Stimulated activated CD8-positive, alpha-beta memory T cell treated with anti-CD3 and anti-CD28 coated beads, Interleukin-4, amount 100 ng/mL, for 24 hours (primary cell): ENCODE measurements at places on chromosomes 5 and 9.

DNA sequence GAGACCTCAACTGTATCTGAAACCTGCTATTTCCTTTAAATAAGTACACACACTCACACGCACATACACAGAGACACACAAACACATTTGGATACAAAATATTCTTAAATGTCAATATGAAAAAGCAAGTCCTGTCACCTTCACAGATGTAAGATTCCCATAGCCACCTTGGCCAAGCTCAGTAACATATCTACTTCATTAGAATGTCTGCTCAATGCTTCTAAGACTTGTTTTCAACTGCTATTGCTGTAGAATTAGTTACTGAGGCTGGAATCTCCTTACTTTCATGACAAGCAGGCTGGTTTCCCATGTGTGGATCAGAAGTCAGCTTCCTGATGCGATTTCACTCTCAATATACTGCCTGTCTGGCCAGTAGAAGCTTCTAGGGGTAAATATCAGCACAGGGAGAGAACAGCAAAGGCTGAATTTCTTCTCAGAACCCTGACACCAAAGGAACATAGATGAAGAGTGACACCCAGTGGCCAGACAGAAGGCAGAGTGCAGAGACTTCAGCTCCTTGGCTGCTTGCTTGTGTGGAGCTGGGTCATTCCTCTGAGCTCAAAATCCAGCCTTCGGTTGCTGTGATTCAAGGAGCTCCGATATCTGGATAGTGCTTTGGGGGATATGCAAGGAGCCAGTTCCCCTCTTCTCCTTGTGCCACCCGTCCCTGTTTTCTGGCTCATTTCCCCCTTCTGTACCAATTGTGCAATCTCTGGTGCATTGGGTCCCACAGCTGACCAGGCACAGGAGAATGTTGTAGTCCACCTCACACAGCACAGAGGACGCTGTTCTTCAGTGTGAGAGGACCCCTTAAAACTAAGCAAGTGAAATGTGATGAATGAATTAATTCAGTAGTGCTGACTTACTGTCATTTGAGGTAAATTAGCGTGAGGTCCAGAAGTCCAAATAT is 26.6 kb upstream of the ABLIM3 start:
- DNase-seq, result peak; percentile 4

DNA sequence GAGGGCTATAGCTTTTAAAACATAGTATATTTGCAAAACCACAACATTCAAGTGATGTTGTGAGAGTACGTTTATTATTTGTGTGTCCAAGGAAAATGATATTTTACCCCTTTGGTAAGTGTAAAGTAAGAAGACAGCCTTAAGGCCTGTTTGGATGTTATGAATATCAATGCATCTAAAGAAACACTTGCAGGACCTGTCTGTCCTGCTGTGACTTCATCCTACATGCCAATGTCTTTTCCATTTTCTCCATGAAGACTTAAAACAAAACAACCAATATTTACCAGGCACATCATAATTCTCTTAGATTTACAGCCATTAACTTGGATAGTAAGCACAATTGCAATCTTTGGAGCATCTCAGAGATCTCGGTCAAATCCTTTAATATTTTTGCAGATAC is 29.0 kb downstream of the PRLR start:
- DNase-seq, result no peak

- DNase-seq, result no peak
Measured at GRCh38 chr9:21684231-21684630, 118.2 kb upstream of the MTAP start.

GRCh38 chr9:137315581-137316011 is 13.5 kb upstream of the NRARP start:
- DNase-seq, result no peak

GRCh38 chr5:79901631-79902030 is 89.4 kb downstream of the MTX3 start:
- DNase-seq, result no peak

DNA sequence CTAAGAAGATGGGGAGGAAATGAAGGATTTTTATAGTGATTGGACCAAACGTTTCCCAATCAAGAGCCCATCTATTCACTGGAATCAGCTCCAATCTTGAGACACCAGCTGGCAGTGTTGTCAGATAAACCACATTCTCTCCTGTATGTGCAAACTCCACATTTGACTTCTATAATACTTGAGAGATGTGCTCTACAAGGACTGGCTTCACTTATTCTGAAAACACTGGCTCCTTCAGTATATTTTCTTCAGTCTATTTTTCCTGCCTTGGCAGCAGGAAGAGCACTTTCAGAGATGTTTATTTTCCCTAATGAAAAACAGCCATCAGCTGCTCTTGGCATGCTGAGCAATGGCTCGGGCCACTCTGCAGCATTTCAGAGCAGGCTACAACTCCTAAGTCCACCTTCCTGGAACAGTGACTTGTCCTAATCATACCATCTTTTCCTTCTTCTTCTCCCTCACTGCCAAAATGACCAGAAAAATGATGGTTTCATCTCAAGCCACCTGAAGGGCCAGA is 96.9 kb upstream of the FSTL4 start:
- DNase-seq, result no peak

DNA sequence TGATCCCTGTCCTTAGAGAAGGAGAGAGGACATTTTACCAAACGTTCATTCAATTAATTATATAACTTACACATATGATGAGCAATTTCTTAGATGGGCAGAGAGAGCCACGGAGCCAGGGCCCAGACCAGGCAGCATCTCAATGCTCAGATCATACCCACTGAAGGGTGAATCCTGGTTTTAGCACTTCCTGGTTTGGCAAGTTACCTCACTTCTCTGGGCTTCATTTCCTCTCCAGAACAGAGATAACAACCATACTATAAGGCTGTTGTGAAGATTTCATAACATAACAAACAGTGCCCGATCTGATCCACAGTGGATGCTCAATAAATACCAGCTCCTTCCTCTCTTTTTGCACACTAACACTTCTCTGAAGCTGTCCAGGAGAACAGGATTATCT is 271.1 kb downstream of the DENND1A start:
- DNase-seq, result no peak

GRCh38 chr5:62588668-62589067 is 10.0 kb downstream of the LRRC70 start:
- DNase-seq, result no peak

- DNase-seq, result no peak
Measured at GRCh38 chr5:79225026-79225425, 10.9 kb upstream of the JMY start.

DNA sequence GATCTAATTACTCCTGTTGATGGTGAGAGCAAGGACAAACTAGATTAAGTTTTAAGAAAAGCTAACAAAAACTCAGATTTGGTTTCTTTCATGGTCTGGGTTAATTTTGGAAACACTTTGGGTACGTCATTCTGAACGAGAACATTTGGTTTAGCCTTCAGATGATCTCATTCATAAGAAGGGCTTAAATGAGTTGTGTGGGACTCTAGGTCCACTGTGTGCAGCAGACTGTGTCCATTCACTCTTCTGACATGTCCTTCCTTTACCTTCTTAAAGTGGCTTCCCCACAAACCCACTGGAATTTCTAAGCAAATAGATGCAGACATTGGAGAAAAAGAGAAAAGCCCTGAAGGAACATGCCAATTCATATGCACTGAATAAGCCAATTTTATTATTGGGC is 96.8 kb downstream of the FBXO4 start:
- DNase-seq, result no peak

GRCh38 chr5:173858021-173858669 is 30.0 kb upstream of the CPEB4 start:
- no peak for DNase-seq

DNA sequence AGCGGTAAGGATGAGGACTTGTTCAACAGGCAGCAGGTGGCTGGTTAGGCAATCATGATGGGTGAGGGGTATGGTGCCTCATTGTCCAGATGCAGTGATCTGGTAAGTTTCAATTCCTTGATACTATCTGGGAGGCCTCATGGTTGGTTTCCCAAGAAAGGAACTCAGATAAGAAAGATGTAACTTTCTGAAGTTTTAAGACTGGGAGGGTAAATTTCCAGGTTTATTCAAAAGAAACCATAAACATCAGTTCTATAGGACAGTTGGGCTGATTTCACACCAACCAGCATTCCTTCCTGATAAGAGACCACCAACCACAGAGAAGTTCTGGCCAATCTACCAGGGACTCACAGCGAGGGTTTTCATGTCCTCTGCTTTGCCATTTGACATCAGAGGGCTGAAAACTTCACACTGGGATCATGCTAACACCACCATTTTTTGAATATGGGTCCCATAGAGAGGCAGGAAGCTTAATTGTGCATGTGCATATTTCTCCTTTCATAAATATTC is 773 bp upstream of the AGGF1 start:
- no peak for DNase-seq

DNA sequence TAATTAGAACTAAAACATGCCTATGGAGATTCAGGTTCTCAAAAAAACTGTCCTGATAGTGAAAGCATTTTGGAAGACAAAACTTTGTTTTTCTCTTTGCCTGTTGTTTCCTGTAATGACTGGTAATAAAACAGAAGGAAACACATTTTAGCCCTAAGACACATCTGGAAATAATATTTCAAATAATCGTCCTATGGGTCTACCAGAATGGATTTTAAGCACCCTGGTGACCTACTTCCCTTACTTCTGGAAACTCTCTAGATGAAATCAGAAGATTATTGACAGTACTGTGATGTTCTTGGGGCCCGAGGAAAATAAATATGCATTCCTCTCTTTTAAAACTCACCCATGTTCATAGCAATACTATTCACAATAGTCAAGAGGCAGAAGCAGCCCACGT is 110.1 kb upstream of the TLE4 start:
- DNase-seq, result no peak

DNA sequence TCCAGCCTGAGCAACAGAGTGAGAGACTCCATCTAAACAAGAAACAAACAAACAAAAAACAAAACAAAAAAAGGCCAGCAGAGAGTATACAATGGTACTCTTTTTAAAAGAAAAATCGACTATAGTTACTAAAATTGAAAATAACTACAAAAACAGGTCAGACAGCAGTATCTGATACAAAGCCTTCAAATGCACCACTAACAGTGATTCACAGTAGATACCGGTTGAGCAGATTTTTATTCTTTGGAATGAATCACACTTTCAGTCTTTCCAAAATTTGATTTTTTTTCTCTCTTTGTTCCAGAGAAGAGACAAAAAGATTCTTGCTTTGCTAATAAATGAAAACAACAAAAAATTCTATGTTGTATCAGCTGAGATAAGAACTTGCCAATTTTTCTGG is 36.9 kb downstream of the ROR2 start:
- DNase-seq, result no peak

GRCh38 chr9:111615928-111616327 is 15.2 kb upstream of the DNAJC25 start:
- DNase-seq, result no peak

DNA sequence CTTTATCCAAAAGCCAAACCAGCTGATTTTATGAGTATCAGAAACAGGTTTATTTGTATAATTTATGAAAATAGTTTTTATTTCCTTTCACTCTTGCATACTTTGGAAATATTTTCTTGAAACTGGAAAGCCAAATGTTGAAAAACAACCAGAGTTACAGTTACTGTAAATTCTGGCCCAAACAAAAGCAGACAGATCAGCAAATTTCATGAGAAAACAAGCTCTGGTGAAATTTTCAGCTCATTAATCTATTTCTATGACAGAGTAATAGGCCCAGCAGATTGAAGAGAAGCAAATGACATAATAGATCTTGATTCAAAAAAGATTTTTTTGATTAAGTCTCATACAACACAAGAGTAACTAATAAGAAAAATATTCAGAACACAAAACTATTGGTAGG is 182.7 kb downstream of the ENC1 start:
- no peak for DNase-seq

DNA sequence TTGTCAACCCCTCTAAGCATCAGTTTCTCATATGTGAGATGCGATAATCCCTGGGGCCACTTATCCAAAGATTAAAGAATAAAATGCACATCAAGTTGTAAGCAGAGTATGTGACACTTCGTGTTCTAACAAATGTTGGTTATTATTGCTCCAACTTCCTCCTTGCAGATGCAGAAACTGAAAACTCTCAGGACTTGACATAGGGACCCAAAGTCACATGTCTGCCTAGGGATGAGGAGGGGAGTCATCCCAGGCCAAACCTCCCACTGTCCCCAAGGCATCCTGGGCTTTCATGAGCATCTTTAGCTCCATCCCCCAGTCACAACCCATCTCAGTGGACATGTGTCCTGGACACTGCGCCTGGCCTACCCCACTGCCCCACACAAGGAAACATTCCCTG is 27.5 kb upstream of the SYK start:
- no peak for DNase-seq

- DNase-seq, result no peak
Measured at GRCh38 chr5:81253875-81254274, 20.8 kb downstream of the CKMT2 start.

GRCh38 chr9:127634021-127634420 is 21.9 kb downstream of the STXBP1 start:
- DNase-seq, result no peak

DNA sequence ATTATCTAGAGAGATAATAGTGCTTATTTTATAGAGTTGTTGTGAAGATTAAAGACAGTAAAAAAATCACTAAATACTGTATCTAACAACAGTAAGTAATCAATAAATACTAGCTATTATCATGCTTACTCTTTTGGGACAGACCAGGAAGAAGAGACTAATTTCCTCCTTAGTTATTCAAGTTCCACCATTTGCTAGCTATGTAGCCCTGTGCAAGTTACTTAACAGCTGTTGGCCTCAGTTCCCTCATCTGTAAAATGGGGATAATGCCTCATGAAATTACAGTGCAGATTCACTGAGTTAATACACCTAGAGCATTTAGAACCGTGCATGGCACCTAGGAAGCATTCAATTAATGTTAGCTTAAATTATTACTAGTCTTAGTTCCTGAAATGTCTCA is 2.6 kb downstream of the RBM18 start:
- DNase-seq, result no peak

DNA sequence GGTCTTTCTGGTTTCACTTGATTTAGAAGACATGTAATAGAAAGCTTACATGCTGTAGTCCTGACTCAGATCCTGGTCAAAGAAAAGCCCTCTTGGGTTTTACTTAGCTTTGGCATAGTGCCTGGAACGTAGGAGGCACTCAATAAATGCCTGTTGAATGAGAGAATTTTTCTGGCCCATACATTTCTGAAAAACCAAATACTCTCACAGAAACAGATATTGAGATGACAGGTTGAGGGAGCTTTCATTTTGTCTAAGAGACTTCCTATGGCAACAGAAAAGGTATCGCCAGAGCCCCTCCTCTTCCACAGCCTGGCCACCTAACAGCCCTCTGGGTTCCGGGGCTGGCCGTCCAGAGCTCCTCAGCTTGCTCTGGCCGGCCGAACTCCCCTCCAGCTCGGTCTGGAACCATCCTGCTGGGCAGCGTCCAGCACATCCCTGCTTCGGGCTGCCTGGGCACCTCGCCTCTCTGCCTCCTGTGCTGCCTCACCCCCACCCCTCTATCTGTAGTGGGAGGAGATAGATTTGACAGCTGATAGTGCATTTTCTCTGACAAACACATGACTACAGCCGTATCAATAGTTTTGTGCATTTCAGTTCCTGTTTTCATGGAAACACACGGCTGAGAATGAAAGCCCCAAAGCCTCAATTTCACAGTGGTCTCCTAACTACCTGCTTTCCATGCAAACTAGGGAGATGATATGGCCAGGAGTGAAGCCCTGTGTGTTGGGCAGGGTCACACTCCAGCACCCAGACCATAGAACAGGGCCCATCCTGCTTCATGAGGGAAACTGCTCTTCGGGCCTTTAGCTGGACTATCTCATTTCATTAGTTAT is 1.1 kb downstream of the IL4 start:
- no peak for DNase-seq

- no peak for DNase-seq
Measured at GRCh38 chr5:151741678-151742423, 16.6 kb downstream of the ATOX1 start.

- no peak for DNase-seq
Measured at GRCh38 chr5:27020973-27021372, 17.4 kb downstream of the CDH9 start.

GRCh38 chr5:65730910-65731309 is 8.9 kb downstream of the NLN start:
- DNase-seq, result no peak
